Epithelial cell of proximal tubule (primary cell): ENCODE measurements at places on chromosomes 3 and 15. TPM values are rescaled to one million over a fixed set of nuclear protein-coding genes. Genes with fewer than 3 reads are reported as not detected.

- DNase-seq: no peak
Observed at GRCh38 chr15:76994001-76994400, 925 bp upstream of the PSTPIP1 start.

DNA sequence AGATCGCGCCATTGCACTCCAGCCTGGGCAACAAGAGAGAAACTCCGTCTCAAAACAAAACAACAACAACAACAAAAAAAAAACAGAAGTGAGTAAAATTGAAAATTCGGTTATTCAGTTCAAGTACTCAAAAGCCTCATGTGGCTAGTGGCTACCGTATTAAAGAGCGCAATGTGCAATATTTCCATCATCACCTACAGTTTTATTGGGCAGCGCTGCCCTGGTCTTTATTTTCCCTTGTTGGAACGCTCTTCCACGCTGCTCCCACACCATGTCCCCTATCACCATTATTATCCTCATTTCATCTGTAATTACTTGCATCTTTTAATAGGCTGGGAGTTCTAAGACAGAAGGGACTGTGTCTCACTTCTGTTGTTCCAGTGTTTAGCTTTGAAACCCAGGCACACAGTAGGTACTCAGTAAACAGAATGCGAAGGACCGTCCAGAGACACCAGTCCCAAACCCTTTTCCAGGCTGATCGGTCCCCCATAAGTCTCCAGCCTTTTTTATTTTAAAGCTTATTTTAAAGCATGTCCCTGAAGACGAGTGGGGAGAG, 423 bp upstream of the HACD3 start:
- DNase-seq: no peak

DNA sequence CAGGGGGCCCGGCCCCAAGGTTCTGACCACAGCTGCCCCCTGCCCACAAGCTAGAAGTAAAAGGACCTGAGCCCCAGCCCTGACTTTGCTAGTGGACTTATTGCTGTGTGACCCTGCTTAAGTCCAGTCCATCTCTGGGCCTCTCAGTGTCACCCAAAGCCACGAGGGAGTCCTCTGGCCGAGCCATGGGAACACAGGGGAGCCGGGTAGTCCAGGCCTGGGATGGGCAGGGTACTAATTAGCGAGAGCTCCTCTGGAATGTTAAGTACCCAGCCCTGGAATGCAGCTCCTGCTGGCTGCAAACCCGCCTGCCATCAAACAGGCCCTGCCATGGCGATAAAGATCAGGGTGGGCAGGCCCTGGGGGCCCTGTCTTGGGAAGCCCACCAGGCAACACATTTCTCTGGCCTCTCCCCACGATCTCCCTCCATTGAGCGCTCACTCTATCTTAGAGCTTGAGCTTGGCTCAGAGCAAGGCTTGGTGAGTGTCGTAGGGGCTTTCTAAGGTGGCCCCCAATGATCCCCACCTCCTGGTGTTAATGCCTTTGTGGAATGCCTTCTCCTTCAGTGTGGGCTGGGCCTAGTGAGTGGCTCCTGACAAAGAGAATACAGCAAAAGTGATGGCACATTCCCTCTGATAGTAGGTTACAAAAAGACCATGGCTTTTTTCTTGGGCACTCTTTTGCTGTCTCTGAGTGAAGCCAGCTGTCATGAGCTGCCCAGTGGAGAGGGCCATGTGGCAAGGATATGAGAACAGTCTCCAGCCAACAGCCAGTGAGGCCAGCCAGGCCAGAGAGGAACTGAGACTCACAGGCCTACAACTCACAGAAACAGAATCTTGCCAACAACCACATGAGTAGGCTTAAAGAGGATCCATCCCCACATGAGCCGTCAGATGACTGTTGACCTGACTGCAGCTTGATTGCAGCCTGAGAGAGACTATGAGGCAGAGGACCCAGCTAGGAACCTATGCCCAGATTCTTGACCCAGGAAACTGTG, 133.1 kb downstream of the SMAD6 start:
- DNase-seq: no peak

DNA sequence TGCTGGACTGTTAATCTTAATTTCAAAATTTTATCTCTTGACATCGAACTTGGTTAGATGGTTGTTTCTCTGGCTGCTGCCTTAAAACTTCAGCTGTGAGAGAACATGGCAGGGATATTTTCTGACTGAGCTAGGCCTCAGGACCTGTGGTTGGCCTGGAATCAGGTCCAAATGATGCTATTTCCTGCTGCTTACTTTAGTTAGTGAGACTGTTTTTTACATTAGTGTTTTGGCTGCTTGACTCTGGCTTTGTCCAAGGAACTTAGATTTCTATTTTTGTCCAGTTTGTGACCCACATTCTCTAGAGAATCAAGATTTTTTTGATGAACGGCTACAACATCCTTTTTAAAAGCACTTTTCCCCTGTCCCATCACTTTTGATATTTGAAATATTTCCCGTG, 497.9 kb upstream of the SGO1 start:
- DNase-seq: no peak

DNA sequence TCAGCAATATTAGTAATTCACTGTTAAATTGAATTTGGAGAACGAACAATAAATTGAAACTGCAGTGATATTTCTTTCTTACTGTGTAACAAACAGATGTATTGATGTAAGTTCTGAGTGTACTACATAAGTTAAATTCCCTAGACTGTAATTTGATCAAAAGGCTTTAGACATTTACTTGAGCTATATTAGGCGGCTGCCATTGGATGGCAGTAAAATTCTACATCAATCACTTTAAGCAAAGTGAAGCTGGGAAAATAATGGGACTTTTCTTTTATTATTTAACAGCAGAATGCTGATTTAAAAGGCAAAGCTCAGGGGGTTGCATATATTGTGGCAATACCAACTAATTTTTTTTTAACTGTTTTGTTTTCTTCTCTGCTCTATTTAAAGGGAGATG, 212.6 kb upstream of the PLSCR5 start:
- no peak for DNase-seq

GRCh38 chr3:10570196-10570946, 65.0 kb upstream of the ATP2B2 start:
- no peak for DNase-seq

GRCh38 chr3:37833302-37834186, 28.1 kb upstream of the CTDSPL start:
- no peak for DNase-seq

DNA sequence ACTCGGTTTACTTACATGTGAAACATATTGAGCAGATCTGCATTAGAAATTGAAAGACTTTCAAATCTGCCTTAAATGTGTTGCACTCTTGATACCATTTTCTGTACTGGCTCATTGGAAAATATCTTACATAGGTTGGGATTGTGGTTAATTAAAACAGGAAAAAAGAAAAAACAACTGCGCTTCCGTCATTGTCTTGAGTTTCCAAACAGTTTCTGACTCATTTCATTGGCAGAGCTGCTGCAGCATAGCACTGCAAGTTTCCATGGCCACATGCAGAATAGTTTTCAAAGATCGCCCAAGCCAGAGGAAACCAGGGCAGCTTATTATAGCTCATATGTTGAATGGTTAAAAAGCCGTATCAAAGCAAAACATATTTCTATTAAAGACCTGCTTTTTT, 446.6 kb upstream of the BCHE start:
- DNase-seq: no peak

POPDC2 gene
- 0.06 and 0.51 TPM in 2 replicates for total RNA-seq

RBP2 gene
- not detected in 2 replicates for total RNA-seq

FMN1 gene
- 2.7 and 4.3 TPM in 2 replicates for total RNA-seq
